ENCODE measurements at places on chromosomes 7 and 10.

DNA sequence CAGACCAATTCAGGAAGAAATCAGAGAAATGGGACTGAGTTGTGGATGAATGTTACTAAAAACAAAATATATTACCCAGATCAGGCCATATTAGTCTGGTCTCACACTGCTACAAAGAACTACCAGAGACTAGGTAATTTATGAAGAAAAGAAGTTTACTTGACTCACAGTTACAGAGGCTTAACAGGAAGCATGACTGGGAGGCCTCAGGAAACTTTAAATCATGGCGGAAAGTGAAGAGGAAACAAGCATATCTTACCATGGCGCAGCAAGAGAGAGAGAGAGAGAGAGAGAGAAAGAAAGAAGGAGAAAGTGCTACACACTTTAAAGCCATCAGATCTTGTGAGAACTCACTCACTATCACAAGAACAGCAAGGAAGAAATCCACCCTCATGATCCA, 636.8 kb upstream of the GRM3 start:
- DNase-seq: no peak

- peak; percentile 24 for DNase-seq
Measured at GRCh38 chr10:89392974-89393373, 551 bp downstream of the IFIT1 start.

DNA sequence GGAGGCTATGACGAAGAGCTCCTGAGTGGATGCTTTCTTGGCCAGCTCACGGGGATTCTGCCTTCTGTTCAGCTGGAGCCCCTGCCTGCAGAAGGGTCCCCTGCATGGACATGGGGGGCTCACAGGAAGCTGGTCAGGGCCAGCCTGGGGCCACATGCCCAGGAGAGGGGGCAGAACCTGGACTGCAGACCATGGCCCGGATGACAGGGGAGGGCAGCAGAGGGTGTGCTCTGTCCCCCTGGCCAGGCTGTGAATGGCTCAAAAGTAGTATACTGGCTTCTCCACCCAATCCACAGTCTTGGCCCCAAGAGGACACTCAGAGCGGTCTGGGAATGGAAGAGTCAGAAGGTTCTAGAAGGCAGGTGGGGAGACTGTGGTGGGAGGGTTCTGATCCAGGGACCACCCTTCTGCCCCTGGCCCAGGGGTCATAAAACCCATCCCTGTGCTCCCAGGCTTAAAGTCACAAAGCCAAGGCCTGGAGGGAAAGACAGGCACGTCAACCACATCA, 40.3 kb downstream of the PPIF start:
- DNase-seq: no peak

DNA sequence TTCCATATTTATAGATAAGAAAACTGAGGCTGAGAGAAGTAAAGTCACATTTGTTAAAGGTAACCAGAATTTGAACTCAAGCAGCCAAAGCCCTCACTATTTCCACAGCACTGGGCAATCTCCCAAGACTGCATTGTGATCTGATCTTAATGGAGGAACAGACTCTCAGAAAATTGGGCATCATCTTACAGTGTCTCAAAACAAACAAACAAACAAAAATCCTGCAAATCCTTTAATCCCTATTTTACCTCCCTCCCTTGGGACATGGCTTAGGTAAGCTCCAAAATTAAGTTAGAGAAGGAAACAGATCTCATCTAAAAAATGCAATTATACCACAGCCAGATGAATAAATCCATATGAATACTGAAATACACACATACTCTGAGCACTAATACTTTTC, 57.5 kb downstream of the FHIP2A start:
- DNase-seq: no peak

GRCh38 chr7:116337018-116337417, 126.7 kb downstream of the TES start:
- no peak for DNase-seq

DNA sequence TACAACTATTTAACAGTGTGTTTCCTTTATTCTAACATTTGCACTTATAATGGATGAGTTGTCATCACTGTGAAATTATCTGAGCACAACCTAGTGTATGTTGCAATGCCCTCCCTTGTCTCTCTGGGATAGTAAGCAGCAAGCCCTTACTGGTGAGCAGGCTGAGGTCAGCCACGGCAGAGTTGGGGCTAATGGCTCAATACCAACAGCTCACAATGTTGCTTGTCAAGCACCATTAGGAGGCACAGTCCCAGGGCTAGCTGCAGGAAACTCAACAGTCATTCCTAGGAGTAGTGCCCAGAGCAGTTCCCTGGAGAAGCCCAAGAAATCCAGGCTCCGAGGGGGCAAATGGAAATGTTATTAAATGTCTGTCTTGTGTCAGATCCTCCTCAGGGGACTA, 858.4 kb downstream of the GRID1 start:
- DNase-seq: no peak

DNA sequence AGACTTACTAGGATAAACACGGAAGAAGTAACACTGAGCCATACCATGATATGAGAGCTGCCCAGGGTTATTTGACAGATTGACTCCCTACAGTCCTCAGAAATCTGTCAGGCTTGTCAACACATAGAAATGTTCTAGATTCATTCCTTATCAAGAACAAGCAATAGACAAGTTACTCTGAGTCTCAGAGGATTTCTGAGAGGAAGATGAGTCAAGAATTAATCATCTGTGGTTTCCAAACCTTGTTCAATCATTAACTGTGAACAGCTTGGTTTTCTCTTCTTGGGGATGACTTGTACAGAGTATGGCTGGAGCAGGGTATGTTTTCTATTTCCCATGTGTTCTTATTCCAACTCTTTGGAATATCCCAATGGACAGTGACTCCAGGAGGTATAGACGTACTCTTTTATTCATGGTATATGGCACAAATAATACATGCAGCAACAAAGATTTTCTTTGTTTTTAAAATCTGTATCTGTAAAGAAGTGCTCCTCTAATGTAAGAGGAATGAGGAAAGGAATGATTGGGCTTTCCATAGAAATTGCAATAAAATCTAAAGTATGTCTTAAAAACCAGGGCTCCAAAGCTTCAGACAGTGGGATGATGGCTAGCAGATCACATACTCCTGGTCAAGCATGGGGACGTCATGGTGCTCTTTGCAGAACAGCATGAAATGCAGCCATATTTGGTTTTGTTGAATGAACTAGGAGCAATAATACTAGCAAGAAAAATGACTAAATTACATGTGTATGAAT, 11.9 kb upstream of the SFR1 start:
- DNase-seq: peak; percentile 30

DNA sequence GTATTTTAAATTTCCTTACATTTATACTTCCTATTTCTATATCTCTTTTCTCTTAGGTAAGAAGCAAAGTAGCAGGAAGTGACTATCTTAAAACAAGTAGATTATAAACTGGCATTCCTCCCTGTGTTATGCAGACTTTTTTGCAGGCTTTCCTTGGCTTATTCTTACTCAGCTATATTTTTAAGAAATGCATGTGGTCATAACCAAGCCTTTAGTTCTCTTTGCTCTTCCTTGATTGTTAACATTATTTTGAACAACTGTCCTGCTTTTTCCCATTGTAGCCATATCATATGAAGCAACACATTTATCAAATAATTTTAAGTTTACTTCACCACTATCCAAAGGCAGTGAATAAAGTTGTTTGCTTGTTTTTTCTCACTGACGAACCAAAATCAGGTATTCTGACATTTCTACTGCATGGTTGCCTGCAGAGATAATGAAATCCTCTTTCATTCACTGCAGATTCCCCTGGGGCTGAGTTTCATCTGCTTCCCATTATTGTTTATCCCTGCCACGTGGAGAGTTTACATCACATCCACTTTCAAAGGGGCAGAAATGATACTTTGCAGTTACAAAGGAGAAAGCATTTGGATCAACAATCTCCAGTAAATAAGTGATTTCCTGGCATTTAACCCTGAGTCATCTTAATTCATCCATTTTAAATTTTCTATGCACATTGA, 389.9 kb upstream of the SEMA3C start:
- DNase-seq: no peak

DNA sequence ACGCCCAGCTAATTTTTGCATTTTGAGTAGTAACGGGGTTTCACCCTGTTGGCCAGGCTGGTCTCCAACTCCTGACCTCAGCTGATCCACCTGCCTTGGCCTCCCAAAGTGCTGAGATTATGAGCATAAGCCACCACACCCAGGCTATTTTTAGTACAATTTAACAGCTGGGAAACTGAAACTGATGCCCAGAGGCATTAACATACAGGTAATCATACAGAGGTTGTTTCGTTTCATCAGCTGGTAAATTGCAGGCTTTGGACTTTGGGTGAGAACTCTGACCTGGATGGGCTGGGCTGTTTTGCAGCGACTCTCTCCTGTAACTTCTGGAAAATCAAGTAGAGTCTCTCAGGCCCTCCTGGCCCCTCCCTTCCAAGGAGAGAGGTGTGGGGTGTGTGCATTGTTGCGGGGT, 6.2 kb upstream of the ACHE start:
- DNase-seq: no peak

GRCh38 chr10:117944676-117945447, 101.9 kb downstream of the RAB11FIP2 start:
- no peak for DNase-seq

GRCh38 chr7:117772421-117772820, 100.8 kb downstream of the CTTNBP2 start:
- no peak for DNase-seq

- DNase-seq: no peak
Measured at GRCh38 chr10:127151981-127152699, 44.3 kb downstream of the INSYN2A start.

DNA sequence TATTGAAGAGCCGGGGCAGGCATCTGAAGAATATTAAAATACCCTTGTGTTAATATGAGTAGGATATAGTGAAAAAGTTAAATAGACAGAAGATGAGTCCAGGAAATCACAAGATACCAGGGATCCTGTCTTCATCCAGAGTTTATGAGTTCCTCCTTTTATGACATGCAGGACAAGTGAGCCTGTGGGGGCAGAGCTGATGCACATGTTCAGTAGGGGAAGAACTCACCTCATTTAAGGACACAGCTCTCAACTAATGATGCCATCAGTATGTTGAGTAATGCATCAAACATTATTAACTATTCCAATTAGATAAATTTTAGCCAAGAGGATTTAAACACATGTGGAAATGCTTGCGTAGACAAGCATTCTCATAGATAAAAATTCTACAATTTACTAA, 435.8 kb upstream of the AKR1E2 start:
- DNase-seq: no peak

Data from inflammatory macrophage (primary cell).